WTC11 (cell line): ENCODE measurements at places on chromosomes 5 and 9. TPM values are rescaled to one million over a fixed set of nuclear protein-coding genes. Genes with fewer than 3 reads are reported as not detected.

The ARL14EPL gene
- not detected in 3 replicates for total RNA-seq

The GRM6 gene
- 0.05 to 0.33 TPM in 2 of 3 replicates, not detected in the other for total RNA-seq

The RMI1 gene
- 23.9 to 26.7 TPM (median 25.8 TPM) in 3 replicates for total RNA-seq

The F12 gene
- total RNA-seq = 10.0 to 12.8 TPM (median 12.1 TPM) in 3 replicates

The SMIM33 gene
- total RNA-seq = not detected in 3 replicates

The SLCO6A1 gene
- 0.39 to 0.64 TPM (median 0.42 TPM) in 3 replicates for total RNA-seq

The SLC25A2 gene
- 0.24 TPM in 1 of 3 replicates, not detected in the others for total RNA-seq

The CKMT2 gene
- total RNA-seq = 1.8 to 3.1 TPM (median 2.4 TPM) in 3 replicates

The SLC36A2 gene
- not detected in 3 replicates for total RNA-seq

The SERF1A gene
- 10.6 to 16.5 TPM (median 13.9 TPM) in 3 replicates for total RNA-seq

The NR5A1 gene
- 0.39 to 0.77 TPM (median 0.60 TPM) in 3 replicates for total RNA-seq

The PIP5K1B gene
- 5.2 to 6.0 TPM (median 5.7 TPM) in 3 replicates for total RNA-seq

The CSF2 gene
- total RNA-seq = 0.25 TPM in 1 of 3 replicates, not detected in the others

The GDNF gene
- total RNA-seq = 0.96 to 4.7 TPM (median 1.1 TPM) in 3 replicates

The FBP2 gene
- not detected in 3 replicates for total RNA-seq

The RNF183 gene
- 0.17 to 0.25 TPM (median 0.25 TPM) in 3 replicates for total RNA-seq
